Dorsolateral prefrontal cortex (tissue), 122 donors: ENCODE measurements at places on chromosomes 5 and 9. TPM values are rescaled to one million over a fixed set of nuclear protein-coding genes. Genes with fewer than 3 reads are reported as not detected.

The HAPLN1 gene
- total RNA-seq: 1.9 TPM

The SPACA9 gene
- total RNA-seq: 13.1 TPM

The SLC25A48 gene
- 45.6 TPM for total RNA-seq

The DAB2 gene
- total RNA-seq: 36.3 TPM

The CCL27 gene
- not detected for total RNA-seq

The PCDHGA1 gene
- total RNA-seq: 3.8 TPM

The WNT8A gene
- total RNA-seq: 0.31 TPM

The PCDHGA12 gene
- total RNA-seq: 16.6 TPM

The PCDHB11 gene
- total RNA-seq: 9.1 TPM

The ENTPD2 gene
- total RNA-seq: 17.1 TPM

The RASA1 gene
- total RNA-seq: 58.9 TPM

The DND1 gene
- 1.7 TPM for total RNA-seq

The PAX5 gene
- not detected for total RNA-seq

The PFN3 gene
- total RNA-seq: not detected

The SLC12A2 gene
- 81.3 TPM for total RNA-seq

The SLC34A1 gene
- total RNA-seq: not detected

The TLE4 gene
- 86.2 TPM for total RNA-seq

The MARCHF3 gene
- 26.7 TPM for total RNA-seq

The CDKN2B-AS1 gene
- 1.6 TPM for total RNA-seq

The HARS2 gene
- total RNA-seq: 31.2 TPM

The CA9 gene
- not detected for total RNA-seq

The PCDHB5 gene
- total RNA-seq: 11.3 TPM

The MYOT gene
- 2.0 TPM for total RNA-seq

The C6 gene
- total RNA-seq: 0.33 TPM

The LMX1B gene
- total RNA-seq: not detected
